ENCODE measurements at places on chromosomes 4 and X.

DNA sequence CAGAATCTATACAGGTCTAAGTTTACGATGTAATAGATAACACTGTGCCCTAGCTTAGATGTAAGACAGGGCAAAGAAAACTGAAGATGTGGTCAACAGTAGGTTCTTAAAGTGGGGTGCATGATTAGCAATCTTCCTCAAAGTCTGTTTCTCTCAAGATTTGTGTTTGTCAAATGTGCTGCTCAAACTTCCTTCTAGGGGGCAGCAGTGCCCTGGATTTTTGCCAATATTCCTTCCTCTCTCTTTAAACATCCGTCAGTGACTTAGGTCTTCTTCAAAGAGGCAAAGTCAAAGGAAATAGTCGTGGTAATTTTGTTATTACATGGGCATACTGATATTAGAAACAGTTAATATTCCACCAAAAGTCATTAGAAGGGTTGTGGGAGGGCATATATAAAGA is 4.2 kb upstream of the PDHA2 start:
- DNase-seq = no peak

DNA sequence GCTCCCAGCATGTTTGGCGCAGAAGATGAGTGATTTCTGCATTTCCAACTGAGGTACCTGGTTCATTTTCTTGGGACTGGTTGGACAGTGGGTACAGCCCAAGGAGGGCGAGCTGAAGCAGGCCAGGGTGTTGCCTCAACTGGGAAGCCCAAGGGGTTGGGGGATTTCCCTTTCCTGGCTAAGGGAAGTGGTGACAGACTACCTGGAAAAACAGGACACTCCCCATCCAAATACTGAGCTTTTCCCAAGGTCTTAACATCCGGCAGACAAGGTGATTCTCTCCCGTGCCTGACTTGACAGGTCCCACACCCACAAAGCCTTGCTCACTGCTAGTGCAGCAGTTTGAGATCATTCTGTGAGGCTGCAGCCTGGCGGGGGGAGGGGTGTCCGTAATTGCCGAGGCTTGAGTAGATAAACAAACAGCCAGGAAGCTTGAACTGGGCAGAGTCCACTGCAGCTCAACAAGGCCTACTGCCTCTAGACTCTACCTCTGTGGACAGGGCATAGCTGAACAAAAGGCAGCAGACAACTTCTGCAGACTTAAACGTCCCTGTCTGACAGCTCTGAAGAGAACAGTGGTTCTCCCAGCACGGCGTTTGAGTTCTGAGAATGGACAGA is 307.7 kb upstream of the ARSJ start:
- no peak for DNase-seq

DNA sequence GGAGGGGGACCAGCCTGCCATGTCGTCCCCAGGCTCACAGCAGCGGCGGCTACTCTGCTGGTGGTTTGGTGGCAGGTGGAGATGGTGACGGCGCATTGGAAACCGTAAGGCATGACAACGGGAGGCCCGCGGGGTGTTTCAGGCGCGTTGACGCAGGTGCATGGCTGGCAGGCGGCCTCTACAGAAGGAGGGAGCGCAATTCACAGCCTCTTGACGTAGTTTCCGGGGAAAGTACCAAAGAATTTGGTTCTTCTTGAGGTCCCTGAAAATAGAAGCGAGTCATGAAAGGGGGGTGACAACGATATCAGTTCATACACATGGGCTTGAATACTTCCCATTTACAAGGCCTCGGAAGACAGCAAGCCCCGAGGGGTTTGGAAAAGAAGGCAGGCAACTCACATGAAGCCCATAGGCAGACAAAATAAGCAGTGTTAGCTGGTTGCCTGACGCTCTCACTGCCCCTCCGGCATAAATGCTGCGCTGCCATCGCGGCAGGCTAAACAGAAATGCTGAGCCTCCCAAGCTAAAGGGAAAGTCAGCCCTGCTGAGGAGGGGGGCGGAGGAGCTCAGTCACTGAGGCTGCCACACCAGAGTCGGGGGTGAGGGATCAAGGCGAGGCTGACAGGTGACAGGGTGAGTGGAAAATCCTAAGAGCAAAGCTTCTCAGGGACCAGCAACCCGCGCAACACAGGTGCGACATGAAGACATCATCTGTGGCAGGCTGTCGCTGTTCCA is 52.3 kb upstream of the PDLIM3 start:
- DNase-seq = no peak

DNA sequence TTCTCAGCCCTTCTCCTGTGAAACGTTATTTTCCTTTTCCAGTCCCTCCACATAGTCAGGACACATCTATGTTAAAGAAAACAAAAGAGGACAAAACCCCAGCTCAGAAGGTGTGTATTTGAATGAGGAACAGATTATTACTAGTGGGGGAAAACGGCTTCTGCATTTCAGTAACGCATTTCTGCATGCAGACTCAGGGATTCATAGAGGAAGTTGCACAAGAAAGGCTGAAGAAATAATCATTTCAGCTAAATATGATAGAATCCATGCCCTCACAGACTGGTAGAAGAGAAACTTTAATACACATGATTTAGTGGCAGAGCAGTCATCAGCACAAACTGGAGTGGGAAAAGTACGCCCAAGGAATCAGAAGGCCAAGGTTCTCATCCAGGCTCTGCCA is 270.8 kb upstream of the FGF13 start:
- no peak for DNase-seq

GRCh38 chrX:50448565-50448964 is 22.1 kb downstream of the DGKK start:
- no peak for DNase-seq

DNA sequence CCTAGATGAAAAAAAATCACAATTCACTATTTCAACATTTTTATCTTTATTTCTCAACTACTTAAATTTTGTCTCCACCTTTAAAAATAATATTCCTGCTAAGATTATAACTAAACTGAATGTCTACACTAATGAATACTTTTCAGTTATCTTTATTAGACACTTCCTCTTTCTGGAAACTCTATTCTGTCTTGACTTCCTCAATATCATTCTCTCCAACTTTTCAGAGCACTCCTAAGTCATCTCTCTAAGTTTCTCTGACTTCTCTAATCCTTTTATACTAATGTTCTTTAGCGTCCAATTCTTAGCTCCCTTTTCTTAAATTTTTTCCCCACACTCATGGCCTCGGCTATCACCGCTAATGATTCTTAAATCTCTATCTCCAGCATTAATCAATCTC is 374.2 kb downstream of the FBXO8 start:
- DNase-seq = no peak

- no peak for DNase-seq
Observed at GRCh38 chrX:101078716-101079598, at the start of gene TMEM35A. Gene TMEM35A (plus strand): TSS chrX:101078879. CDS start chrX:101079003, 124 bp downstream.

DNA sequence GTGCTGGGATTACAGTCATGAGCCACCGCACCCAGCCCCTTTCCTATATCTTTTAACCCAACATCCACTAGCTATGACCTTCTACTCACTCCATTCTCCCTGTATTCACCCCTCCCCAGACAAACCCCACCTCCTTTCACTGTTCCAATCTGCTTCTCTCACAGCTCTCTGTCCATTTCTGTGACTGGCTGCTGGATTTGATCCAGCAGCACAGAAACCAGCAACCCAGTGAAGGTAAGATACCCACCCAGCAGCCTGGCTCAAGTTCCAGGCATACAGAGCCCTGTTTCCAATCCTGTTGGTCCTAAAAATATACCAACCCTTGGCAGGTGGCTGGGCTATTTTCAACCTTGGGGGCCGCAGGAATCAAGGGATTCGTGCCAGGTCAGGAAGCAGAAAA is 56.9 kb upstream of the SMIM10 start:
- DNase-seq = no peak

DNA sequence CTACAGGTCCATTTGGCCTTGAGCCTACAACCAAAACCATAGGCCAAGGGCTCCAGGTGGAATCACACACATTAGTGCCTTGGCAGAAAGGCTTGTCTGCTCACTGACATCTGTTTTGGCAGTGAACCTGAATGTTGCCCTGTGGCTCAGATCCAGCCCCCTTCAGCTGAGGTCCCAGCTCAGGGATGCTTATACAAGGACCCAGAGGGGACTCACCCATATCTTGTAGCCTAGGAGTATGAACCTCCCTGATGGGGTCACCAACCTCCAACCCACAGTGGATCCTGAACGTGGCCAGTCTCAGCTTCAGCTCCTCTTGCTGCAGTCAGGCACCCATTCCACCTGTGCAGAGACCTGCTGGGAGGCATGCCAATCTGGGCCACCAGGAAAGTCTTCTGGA is 50.8 kb upstream of the HMX1 start:
- no peak for DNase-seq

DNA sequence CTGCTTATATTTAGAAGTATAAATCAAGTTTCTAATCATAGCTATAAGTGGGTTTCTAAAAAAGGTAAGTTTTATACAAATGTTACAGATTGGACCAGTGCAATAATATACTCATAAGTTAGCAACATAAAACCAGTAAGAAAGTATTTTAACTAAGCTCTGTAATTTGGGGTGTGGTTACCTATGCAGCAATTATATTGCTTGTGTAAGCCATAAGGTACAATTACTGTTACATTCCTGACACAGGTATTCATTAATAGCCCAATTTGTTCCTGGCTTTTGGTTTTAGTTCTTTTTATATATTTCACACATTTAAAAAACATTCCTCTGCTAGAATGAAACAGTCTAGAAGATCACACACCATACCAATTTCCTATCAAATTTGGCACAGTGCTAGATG is 115.1 kb downstream of the FRYL start:
- DNase-seq = no peak

- no peak for DNase-seq
Observed at GRCh38 chrX:53039236-53039635, 9.4 kb upstream of the GPR173 start.

DNA sequence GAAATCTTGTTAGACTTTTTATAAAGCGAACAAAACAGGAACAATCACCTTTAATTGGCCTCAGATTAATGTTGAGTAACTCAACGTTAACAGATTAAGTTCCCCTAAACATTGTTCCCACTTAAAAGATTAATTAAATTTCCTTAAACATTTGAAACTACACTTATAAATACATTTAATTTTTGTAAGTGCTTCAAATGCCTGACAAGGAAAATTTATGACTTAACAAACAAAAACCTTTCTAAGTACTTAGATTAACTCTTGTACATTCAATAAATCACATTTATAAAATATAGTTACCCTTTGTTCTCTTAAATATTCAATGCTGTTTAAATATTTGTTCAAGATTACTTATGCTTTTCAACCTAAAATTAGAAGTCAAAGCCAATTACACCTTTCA is 39.4 kb upstream of the OCIAD2 start:
- DNase-seq = peak; percentile 82

DNA sequence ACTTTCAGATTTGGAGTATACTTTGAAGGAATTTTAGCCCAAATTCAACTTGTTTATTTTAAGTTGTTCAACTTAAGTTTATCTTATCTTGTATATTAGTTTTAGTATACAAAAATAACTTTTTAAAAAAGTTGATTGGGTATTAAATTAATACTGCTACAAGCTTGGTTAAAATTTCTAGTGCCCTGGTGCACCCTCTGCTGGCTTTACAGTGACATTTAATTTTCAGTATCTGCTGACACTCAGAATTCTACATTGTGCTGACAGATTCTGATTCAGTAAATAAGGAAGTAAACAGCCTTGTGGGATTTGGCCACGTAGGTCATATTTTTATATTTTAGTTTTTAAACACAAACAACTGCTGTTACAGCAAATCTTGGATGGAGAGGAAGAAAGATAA is 2.9 kb downstream of the EDA start:
- DNase-seq = no peak

- no peak for DNase-seq
Observed at GRCh38 chr4:6840062-6840976, 57.8 kb downstream of the KIAA0232 start.

- DNase-seq = peak; percentile 5
Observed at GRCh38 chr4:13483136-13483767, 888 bp downstream of the RAB28 start.

GRCh38 chr4:170242471-170242870 is 152.7 kb upstream of the AADAT start:
- DNase-seq = no peak

DNA sequence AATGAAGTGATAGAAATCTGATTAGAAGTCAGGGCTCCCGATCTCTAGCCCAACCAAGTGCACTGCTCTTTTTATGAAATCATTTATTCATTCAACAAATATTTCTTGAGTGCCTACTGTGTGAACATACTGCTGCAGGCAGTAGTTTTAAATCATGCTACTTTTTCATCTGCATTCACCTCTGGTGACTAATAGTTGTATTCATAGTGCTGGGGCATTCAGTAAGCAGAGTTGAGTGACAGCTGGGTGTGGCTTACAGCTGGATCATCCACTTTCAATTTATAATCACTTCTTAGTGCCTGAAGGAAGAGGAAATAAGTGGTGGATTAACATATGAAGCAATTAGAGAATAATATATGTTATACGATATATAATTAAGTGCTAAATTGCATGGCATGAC is 94.1 kb upstream of the HPRT1 start:
- no peak for DNase-seq
